ENCODE measurements at places on chromosomes 16 and 17.

- no peak for DNase-seq
These were observed 160.6 kb downstream of the CYLD start for GRCh38 chr16:50902457-50902856.

- DNase-seq = no peak
These were observed 534.0 kb downstream of the MAF start for GRCh38 chr16:79066561-79066960.

DNA sequence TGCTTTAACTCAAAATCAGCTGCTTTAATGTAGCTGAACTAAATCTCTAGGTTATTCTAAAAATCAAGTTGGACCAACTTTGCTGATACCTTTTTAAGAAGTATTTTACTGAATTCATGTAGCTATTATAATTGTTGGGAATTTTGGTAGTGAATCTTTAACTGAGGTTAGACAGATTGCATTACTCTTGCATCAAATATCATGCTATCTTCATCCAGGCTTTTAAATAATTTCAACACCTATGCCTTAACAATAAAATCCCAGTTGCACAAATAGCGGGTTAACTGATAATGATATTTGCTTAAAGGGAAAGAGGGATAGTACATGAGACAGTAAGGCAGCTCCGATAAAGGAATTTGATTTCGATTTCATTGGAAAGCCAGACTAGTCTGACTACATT, 241.3 kb upstream of the TBX2 start:
- DNase-seq = no peak

- no peak for DNase-seq
These were observed 28.4 kb downstream of the CDH13 start for GRCh38 chr16:82655072-82655714.

DNA sequence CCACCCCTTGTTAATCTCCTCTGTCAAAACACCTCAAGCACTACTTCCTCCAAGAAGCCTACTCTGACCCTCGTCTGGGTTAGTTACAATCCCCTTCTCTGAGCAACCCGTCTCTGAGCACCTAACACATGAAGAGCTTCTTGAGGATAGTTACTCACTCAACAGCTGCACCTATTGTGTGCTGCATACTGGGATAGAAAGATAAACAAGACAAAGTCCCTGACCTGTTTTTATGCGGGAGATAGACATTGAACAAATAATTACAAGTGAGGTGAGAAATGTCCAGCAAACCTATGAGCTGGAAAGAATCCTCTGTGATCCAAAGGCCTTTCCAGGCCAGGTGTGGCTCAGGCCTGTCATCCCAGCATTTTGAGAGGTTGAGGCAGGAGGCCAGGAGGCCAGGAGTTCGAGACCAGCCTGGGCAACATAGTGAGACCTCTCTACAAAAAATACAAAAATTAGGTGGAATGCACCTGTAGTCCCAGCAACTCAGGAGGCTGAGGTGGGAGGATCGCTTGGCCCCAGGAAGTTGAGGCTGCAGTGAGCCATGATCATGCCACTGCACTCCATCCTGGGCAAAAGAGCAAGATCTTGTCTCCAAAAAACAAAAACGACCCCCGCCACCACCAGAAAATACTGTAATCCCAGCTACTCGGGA, 5.5 kb upstream of the ZNF771 start:
- DNase-seq = no peak

Measured in DMS 273 treated with DMSO at 0.1 percent for 48 hours (cell line).